ENCODE measurements at places on chromosomes 7 and 10. TPM values are rescaled to one million over a fixed set of nuclear protein-coding genes. Genes with fewer than 3 reads are reported as not detected.

PAPOLB gene
- under 0.01 TPM for total RNA-seq

LRMDA gene
- 2.5 TPM for total RNA-seq

CALCR gene
- total RNA-seq, result 0.05 TPM

ACHE gene
- 6.9 TPM for total RNA-seq

BMPER gene
- 1.0 TPM for total RNA-seq

CH25H gene
- 8.5 TPM for total RNA-seq

IGF2BP3 gene
- 16.5 TPM for total RNA-seq

SPDYE9 gene
- not detected for total RNA-seq

ORC5 gene
- total RNA-seq, result 23.0 TPM

ADAM12 gene
- 4.6 TPM for total RNA-seq

IFIT1B gene
- 0.38 TPM for total RNA-seq

STEAP2 gene
- 3.4 TPM for total RNA-seq

SNX10 gene
- 15.9 TPM for total RNA-seq

PAX4 gene
- not detected for total RNA-seq

ZNF32 gene
- 52.8 TPM for total RNA-seq

RAMP3 gene
- total RNA-seq, result 5.2 TPM

Measured in thymus (tissue), 14 donors.